B cell (primary cell): ENCODE measurements at places on chromosomes 1 and 21. TPM values are rescaled to one million over a fixed set of nuclear protein-coding genes. Genes with fewer than 3 reads are reported as not detected.

DNA sequence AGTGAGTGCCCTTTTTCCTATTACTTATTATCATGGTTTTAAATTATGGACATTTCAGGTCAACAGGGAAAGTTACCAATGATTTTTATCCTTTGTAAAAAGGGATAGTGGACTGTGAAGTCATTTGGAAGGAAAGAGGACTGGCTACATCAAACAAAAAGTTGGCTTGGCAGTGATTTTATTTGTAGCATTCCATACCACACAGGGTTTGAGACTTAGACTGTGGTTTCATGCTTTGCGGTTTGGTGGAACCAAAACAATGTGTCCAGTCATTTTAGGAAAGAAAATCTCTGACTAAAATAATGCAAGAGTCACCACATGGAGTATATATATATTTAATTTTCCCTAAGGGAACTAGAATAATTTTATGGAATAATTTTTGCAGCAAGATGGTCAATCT is 239.5 kb downstream of the HMCN1 start:
- DNase-seq = no peak

DNA sequence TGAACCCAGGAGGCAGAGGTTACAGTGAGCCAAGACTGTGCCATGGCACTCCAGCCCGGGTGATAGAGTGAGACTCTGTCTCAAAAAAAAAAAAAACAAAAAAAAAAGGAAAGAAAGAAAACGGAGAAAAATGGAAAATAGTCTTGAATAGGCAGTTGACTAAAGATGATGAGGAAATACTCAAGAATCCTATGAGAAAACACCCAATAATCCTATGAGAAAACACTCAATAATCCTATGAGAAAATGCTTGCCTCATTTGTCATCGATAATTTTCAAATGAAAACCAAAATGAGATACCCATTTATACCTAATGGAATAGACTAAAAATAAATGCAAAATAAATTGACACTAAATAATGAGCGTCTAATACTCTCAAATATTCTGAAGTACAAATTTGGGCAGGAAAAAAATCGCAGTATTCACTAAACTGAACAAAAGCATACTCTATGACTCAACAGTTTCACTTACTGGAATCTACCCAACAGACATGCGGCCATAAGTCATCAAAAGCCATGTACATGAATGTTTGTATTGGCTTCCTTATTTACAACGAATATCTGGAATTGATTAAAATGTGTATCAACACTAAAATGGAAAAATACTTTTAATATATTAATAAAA is 733.9 kb upstream of the CHRM3 start:
- no peak for DNase-seq

- DNase-seq = no peak
Observed at GRCh38 chr1:26112407-26112775, 767 bp downstream of the PDIK1L start.

DNA sequence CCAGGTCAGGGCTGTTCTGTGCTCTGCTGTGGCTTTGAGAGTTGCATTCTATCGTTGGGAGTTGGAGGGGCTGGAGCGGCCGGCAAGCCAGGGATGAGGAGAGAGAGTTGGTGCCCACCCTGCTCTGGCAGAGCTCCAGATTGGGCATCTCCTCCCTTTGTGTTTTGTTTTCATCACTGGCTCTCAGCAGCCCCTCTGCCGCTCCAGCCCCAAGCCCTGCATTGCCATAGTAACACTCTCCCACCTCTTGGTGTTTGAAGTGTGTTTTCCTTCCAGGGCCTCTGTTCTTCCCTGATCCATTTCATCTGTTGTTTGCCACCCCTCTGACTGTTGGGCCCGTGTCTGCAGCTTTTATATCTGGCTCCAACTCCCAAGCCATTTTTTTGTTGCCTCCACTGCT is 152.7 kb downstream of the URB2 start:
- DNase-seq = no peak

DNA sequence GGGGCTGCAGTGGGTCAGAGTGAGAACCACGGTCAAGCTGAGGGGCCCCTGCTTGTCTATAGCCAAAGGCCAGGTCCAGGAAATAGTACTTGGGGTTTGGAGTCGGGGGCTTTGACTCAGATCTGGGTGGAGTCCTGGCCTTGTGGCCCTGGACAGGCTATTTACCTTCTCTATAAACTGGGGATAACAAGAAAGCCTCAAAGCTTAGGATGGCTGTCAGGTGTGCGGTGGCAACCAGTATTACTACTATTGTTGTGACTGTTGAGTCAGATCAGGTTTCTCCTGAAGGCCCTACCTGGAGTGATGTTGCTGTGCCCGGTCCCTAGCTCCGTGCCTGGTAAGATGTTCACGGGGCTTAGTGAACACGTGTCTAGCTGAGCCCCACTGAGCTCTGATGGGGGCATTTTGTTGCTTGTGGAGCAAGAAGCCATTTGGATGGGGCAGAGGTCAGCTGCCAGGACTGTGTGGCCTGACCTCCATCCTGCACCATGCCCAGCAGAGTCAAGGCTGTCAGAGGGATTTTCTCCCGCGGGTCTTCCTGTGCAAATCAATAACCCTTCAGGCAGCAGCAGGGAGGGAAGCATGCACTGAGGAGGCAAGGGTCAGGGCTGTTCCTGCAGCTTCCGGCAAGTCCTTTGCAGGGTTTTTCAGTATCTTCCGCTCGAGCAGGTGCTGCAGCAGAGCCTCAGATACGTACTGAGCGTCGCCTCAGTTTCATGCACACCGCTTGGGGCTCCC is 170.3 kb downstream of the CAMTA1 start:
- DNase-seq = no peak

GRCh38 chr1:172269084-172269483 is 151.4 kb upstream of the C1orf105 start:
- no peak for DNase-seq

DNA sequence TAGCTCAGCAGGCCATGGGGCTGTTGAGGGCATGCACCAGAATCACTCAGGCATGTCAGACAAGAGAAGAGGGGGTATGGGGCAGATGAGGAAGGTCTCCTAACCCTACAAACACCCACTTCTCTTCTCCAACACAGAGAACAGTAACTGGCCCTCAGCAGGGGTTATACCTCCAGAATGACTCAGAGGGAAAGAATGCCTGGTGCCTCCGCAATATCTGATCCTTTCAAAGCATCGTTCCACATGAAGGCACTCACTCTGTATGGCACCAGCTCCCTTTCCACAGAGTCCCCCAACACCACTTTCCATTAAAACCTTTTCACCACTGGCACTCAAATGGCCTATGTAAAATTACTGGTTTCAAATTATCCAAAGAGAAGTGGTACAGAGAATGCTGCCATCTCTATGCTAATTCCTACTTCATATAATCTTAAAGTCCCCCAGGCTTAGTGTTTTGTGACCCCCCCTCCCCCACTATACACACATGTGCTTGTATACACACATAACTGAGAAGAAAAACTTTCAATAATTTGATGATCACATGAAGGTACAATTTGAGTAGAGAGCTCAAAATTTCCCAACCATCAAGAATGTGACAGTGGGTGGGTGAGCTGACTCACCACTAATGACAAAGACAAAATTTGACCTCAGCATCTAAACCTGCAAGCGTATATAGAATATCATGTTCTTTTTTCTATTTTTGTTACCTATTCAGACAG is 91.5 kb downstream of the SIPA1L2 start:
- DNase-seq = no peak

DNA sequence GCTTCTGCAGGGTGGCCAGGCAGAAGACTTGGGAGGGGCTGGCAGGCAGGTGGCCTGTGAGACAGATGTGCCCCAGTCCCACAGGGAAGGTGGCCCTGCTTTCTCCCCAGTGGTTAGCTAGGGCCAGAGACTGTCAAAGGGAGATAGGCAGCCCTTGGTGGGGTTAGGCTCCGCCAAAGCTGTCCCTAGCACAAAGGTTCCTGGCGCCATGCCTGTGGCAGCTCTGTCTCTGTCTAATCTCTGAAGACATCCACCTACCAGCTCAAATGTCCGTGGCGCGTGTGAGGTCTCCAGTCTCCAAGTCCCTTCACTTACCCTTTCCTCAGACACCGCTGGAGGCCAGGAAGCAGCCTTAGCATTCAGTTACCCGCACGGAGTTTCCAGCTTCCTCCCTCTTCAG is 17.7 kb downstream of the TCP10L start:
- no peak for DNase-seq

DNA sequence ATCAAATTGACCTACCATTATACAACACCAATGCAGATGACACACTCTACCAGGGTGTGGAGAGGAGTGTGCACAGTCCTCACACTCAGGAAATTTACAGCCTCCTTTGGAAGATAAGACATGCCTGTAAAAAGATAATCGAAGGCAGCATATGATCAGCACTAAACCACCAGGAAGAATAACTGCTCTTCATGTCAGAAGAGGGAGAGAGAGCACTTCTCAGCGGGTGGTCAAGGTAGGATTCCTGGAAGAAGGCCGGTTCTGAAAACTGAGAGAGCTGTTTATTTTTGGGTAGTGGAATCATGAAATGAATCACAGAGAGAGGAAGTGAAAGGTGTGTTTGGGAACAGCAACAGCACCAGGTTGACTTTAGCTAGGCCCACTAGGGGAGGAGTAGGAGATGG is 14.0 kb upstream of the ZNF697 start:
- DNase-seq = no peak

- no peak for DNase-seq
Observed at GRCh38 chr1:72137656-72138055, 144.7 kb downstream of the NEGR1 start.

GRCh38 chr1:218874313-218874712 is 299.4 kb upstream of the LYPLAL1 start:
- no peak for DNase-seq

DNA sequence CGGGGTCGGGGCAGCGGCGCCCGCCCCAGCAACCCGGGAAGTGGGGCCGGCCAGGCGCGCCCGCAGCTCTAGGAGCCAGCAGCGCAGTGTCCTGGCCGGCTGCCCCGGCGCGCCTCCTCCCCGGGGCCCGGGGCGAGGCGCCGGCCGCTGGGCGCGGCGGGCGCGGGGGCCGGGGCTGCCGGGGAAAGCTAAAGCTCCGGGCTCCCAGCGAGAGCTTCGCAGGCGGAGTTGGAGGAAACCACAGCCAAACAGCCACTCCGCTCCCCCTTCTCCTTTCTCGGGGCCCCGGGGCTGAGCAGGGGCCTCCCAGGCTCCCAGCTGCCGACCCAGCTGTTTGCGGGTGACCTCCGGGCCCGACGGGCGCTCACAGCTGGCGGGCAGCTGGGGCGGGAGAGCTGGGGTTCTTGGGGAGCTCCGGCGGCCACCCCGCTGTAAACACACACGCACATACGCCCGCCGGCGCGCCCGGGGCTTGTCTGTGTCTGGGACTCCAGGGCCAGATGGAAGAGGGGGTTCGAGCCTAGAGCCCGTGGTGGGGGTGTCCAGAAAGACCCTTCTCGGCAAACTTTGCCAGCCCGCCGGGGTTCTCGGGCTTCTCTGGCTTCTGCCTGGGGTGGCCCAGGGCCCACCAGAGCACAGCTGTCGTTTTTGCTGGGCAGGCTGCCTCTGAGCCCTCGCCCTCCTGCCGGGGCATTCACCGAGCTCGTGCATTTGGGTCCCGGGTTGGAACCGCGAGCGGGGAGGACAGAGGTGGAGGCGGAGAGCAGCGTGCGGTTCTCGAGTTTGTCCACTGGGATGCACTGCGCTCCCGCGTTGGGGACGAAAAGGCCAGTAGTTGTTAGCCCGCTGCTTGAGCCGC is 1.5 kb downstream of the AJAP1 start:
- no peak for DNase-seq

DNA sequence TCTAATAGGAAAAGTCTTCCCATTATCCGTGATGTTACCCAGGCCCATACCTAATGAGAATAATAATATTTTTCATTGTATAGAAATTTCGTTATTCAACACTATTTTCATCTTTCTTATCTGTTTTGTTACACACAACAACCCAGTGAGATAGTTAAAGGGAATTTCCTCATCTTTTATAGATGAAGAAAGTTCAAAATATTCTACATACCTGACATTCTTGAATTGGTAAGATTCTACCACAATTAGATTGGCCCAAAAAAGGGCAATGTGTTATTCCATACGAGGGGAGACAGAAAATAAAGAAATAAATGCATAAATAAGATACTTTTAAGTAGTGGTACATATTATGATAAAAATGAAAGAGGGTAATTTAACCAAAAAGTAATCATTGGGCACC is 405.5 kb upstream of the ADAMTS5 start:
- DNase-seq = no peak

DNA sequence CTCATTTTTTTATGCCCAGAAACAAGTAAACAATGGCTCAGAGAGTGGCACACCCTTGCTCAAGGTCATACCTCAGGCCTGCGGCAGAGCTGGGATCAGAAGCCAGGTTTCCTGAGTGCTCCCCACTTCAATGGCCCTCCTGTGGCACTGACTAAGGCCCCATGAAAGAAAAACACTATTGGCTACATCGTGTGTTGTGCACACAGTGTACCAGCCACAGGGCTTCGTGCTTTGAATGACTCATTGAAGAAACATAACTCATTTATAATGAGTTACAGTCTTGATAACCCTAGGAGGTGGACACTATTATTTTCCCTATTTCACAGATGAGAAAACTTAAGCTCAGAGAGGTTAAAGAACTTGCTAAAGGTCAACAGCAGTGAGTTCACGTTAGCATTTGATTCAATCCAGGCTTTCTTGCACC is 91.2 kb downstream of the TRABD2B start:
- DNase-seq = no peak

DNA sequence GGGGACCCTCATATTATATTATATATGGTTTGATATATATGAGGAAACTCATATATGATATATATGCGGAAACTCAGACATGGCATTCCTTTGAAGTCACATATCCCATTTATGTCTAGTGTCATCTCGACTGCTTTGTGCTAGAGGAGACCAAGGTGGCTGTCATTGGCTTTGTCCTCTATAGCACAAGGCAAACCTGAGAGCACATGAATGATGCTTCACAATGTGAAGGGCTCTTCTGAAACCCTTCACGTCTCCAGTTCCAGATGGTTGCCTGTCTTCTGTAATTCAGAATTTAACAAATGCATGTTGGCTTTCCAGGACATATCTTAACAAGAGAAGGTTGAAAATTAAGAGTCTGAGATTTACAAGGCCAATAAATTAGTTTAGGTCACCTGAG is 303.6 kb downstream of the BARHL2 start:
- DNase-seq = no peak

GRCh38 chr1:225777058-225777582 is 506 bp upstream of the SRP9 start:
- no peak for DNase-seq

GRCh38 chr1:187577610-187578009 is 748.9 kb downstream of the PLA2G4A start:
- DNase-seq = no peak

DNA sequence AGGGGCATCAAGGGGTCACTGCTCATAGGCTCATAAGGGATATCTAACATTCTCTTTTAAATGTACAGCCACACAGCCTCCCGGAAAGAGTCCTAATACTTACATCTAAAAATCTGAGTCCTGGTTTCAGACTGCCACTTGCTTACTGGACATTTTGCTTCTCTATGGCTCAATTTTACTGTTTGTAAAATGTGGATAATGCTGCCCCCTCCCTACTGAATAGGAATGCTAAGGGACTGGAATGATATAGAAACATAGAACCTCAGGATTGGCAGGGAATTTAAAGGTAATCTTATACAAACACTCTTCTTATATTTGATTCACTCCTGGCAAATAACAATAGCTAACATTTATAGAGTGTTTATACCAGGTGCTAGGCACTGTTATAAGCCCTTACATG is 910 bp upstream of the TNR start:
- DNase-seq = no peak

Gene FMO5
- polyA plus RNA-seq = 7.8 and 11.8 TPM in 2 replicates

Gene BSDC1
- 54.5 and 69.0 TPM in 2 replicates for polyA plus RNA-seq

Gene LCE7A
- not detected in 2 replicates for polyA plus RNA-seq

Gene SHE
- polyA plus RNA-seq = 0.01 and 0.03 TPM in 2 replicates
